ENCODE measurements at places on chromosomes 2 and 18.
A peak's percentile ranks its signal among the peaks of the same experiment; 100 is the strongest.

DNA sequence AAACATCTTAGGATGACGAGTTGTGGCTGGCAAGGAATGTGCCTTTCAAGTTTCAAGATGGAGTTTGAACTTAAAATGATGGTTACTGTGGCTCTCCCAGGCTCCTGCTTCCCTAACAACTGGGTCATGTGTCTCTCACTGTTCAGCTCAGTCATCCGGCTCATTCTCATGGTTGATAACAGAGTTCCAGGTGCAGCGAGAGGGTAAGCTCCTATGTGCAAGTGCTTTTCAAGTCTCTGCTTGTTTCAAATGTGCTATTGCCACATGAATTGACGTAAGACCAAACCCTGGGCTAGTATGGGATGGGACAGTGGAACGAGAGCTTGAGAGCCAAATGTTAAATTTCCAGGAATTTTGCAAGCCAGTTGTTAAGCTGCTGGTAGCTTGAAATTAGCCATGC, 19.5 kb upstream of the PUM2 start:
- DNase-seq = no peak

DNA sequence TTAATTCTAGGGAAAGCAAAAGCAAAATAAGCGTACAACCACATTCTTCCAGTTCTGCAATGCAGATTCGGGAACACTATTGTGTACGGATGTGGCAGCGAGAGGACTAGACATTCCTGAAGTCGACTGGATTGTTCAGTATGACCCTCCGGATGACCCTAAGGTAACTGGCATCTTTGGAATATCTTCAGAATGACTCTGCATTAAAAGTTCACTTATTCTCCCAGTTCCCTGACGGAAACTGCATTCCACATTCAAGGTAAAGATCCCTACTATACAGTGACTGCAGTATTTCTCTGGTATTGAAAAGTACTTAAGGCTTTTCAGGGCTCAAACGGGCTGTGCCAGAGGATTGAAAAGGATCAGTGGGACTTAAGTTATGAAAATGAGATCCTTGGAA, 10.9 kb downstream of the DDX18 start:
- no peak for DNase-seq

DNA sequence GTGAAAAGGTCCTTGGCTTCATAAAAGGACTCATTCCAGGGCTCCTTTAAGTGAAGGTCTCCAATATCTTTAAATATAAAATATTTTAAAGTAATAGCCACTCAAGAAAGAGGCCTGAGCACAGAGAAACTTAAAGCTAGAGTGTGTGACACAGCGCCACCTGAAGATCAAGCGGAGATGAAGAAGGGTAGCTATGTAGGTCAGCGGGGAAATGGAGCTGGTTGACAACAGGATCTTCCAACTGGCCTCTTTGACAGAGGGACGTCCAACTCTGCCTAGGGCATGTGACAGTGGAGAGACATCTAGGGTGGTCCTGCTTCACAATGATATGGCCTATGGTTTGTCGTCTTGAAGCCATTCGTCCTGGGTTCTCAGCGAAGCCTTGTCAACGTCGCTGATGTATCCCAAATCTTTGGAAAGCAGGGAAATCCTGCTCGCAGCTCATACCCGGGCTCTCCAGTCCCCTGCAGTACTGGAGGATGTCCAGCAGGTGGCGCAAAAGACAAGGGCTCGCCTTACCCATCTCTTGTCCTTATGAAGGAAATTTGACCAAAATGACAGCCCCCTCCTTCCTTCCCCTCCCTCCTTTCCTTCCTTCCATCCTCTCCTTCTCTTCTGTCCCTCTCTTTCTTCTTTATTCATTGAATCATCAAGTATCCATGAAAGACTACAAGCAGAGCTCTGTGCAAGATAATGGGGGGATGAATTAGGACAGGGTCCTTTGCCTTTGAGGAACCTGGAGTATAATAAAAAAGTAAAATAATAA, 59.6 kb downstream of the LONRF2 start:
- peak; percentile 68 for DNase-seq

DNA sequence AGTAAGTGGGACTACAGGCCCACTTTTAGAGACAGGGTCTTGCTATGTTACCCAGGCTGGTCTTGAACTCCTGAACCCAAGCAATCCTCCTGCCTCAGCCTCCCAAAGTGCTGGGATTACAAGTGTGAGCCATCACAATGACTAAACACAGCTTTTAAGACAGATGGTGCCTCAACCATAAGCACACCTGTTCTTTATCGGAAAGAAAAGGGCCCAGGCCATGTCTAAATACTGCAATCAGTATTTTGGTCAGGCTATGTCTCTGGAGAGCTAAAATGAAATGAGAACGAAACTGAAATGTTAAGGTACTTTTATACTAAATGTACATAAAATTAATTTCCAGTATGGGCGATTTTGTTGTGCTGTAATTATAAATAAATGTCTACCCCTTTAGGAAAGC, 69.5 kb upstream of the SPTBN1 start:
- no peak for DNase-seq

DNA sequence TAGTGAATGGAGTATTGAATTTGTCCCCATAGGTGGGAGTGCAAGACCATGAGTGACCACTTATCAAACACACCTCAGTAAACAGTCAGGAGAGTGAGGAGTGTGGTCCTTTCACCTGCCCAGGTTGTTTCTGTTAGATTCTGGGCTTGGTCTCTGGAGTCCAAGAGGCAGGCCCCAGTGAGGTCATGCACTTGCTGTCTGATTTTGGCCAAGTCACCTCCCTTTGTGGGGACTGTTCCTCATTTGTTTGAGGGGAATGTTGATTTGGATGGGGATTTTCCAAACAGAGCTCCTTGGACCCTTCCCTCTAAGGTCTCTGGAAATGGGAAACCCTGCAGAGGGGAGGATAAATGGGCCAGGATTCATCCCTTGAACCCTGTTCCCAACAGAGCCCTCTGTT, 7.3 kb downstream of the IL1RN start:
- DNase-seq = no peak

DNA sequence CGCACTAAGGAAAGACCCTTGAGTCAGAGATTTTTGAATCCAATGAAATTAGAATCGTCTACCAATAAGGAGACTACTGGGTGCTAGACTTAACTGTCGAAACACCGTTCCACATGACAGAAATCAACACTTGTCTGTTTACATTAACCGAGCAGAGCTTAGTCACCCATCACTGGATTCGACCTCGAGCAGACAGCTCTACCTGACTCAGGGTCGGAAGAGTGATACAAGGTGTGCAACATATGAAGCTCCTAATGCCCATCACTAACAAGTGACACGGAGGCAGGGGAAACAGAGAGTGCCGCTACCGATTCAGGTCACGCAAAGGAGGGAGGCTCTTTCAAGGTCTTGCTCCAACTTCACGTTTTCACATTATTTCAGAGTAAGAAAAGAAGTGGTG, 54.2 kb upstream of the FZD5 start:
- DNase-seq = no peak

- no peak for DNase-seq
Observed at GRCh38 chr2:42436370-42436769, 57.4 kb downstream of the KCNG3 start.

GRCh38 chr18:13547347-13547746, 179.0 kb downstream of the FAM210A start:
- DNase-seq = no peak

DNA sequence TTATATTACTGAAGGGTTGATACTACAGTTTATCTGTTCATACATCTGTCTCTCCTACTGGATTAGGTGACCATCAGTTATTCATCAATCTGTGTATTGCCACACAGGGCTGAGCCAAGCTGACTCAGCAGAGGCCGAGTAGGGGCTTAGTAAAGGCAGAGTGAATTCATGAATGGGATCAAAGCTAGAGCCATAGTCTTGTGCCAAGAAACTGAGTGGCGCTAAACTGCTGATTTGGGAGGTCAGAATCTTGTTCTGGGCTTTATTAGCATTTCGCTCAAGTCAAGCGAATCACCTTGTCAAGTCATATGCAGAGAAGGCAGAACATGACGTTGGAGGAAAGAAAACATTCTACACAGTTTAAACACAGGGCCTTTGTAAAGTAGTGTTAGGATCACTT, 34.1 kb downstream of the SOCS6 start:
- DNase-seq = no peak

DNA sequence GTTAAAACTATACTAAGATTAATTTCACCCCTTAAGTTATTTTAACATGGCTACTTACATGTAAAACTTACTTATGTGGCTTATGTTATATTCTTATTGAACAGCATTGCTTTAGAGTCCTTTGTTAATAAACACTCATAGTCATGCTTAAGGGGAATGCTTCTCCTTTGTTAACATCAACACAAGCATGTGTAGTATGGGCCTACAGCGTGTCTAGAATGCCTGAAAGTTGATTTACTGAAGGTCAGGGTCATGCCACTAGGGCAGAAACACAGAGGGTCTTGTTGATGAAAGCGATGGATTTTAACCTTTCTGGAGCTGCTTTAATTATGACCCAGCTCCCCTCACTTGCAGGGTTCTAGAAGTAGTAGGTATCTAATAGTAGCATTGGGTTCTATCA, 159.8 kb upstream of the DLX2 start:
- no peak for DNase-seq

DNA sequence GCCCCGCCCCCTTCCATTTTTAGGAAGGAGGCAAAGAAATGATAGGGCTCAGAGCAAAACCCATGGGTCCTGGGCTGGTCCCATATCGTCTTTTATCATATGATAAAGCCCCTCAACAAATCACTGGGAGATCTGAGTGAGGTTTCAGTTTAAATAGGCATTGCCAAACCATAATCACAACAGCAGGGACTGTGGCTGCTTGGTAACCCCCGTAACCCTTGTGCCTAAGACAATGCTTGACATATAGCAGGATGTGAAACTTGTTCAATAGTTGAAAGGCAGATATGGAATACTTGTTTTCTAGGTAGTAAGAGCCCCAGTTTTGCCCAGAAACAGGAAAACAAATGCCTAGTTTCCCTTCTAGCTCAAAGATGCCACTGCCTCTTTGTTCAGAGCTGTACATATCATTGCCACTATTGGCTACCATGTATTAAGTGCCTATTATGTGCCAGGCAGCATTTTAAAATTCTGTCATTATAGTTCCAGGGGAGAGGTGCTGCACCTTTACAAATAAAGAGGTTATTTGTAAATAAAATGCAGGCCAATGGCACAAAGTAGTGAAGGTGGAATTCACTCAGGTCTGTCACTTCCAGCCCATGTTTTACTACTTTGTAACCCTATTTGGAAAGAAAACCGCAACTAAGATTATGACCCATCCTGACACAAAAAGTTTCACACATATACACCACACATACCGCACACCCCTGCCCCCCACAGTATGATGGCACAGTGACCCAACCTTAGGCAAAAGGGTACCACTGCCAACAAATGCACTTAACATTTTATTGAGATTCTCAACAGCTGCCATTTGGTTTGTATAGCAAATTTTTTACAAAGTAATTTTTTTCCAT, 14.2 kb downstream of the NAGK start:
- DNase-seq = no peak

GRCh38 chr2:26610504-26611335, 30.4 kb downstream of the CIB4 start:
- no peak for DNase-seq

GRCh38 chr2:167404627-167405284, 516.5 kb downstream of the XIRP2 start:
- no peak for DNase-seq

GRCh38 chr2:190527214-190527613, 7.3 kb downstream of the NEMP2 start:
- no peak for DNase-seq

DNA sequence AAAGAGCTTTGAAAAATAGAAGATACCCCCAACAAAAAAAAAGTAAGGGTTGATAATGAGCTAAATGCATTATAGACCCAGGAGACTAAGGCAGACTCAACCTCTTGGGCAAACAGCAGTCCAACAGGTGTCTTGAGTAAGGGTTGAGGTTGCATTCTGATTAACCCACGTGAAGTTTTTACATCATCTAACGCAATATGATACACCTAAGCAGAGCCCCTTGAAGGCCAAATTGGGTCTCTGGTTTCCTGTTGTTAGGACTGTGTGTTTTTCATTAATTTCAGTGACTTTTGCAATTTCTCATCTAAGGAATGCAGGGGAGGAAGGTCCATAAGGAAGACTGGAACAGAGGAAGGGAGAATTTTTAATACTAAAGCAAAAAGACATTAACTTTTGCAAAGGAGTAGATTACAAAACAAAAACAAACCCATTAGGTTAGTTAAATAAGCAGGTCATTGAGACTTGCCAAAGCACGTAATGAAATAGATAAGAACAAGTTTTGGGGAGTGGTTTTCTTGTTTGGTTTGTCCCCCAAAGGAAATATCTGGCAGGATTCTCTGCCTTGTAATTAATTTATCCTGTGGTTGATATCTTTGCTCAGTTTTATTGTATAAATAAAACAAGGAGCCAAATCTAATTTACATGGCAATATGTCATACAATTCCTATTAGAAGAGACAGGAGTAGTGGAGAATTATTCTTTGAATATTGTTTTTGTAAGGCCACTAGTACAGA, 244.3 kb downstream of the ETAA1 start:
- no peak for DNase-seq
